ENCODE measurements at places on chromosomes 3 and 15.

DNA sequence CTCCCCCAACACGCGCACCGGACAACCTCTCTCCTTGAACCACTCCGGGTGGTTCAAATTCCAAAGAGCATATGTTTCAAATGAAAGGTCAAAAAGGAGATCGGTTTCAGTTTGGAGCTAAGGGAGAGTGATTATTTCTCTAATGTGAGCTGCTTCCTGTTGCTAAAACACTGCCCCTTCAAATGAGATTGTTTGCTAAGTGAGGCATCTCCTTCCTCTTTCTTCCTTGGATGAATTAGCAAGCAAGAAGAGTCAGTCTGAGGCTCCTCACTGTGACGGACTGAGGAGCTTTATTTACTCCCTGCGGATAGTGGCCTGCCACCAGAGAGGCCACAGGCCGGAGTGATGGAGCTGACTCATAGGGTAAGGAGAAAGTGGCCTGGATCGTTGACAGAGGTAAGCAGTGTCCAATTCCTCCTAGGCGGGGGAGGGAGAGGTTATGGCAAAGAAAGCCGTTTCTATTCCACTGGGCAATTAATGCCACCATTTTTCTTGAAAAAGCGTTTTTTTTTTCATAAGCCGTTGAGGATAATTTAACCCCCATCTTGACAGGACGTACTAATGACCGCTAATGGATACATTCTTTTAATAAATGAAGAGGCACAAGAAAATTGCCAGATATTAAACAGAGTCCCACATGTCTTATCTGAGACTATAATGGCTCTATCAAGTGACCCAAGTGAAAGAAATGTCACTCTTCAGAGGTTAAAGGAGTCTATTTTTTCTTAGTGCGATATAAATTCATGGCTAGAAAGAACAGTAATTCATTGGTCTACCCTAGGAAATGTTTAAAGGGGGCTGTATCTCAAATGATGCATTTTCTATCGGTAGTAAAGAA lies 167.0 kb upstream of the ANKRD28 start:
- DNase-seq: peak; percentile 67

GRCh38 chr3:34218706-34219385 lies 420.4 kb downstream of the PDCD6IP start:
- DNase-seq: peak; percentile 11

- peak; percentile 5 for DNase-seq
Observed at GRCh38 chr3:77933926-77934325, 894.0 kb downstream of the ROBO2 start.

DNA sequence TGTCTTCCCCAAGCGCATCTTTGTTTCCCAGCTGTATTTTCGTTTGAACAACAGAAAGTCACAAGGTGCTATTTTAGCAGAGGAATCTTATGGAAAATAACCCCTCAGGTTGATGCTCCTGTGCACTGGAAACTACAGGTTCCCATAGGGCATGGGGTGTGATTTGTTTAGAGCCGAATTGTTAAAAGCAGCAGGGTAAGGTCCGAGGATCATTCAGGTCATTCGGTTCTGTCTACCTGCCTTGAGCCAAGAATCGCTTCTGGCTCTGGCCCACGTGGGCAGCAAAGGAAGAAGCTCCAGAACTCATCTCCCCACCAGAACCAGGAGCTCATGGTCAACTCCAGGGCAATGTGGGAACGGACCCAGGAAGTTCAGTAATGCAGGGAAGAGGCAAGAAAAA lies 116.7 kb upstream of the TPM1 start:
- no peak for DNase-seq

DNA sequence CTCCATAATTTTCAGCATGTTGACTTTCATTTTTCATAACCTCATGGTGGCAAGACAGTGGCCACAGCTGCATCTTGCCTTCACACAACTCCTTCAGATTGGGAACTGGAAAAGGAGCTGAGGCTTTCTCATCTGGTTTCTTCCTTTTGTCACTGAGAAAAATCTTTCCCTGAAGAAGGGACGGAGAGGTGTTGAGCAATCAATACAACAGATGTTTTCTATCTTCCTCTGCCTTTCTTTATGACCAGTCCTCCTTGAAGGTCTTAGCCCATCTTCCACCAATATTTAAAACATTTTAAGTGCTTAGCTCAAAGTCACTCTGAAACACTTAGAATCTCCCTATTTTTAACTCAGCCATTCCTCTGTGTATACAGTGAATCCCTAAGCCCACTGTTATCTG lies 11.9 kb downstream of the ZNF660 start:
- peak; percentile 56 for DNase-seq

DNA sequence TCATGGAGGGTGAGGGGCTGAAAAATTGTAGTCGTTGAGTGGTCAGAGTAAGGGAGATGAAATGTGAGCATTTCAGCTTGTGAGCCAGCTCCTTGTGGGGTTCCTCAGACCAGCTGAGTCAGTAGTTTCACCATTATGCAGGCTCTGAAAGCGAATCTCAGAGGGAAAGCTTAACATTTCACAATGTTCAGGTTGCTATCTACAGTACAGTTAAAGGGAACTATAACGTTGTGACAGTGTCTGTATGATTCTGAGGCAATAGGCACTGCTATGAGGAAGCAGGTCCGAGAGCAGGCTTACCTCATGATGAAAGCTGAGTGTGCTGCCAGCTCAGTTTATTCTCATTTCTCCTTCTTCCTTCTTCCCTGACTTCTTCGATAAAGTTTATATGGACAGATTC lies 469.6 kb downstream of the EDEM1 start:
- no peak for DNase-seq

DNA sequence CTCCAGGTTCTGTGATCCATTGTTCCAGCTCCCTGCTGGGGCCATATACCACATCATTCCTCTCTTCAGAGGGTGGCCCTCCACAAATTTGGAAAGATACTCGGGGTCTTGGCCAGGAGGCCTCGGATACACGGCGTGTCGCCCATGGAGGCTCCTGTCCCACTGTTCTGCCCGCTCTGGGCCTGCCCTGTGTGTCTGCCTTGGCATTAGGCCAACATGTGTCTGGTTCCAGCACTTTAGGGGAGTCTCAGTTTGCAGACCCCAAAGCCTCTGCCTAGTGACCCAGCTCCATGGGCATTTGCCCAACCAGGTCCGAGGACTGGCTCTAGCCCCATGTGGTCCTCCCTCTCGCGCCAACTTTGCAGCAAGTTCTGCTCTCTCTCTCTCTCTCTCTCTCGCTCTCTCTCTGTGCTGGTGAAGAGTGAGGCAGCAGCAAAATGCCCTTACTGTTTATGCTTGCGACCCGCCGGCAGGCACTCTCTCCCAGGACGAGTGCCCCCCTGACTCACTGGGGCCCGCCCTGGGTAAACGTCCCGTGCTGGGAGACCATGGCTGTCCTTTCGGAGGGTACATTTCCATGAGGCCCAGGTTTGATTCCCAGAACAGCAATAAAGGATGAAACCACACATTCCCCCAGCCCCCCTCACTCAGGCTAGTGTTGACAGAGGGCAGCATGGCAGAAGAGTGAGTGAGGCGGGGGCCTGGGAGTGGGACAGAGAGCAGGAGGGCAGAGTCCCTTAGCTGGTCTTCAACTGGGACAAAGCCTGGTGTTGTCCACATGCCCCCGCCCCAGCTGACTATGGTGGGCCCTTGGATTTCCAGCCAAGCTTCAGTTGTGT lies 77.9 kb downstream of the ISG20 start:
- no peak for DNase-seq

GRCh38 chr3:187183210-187183862 lies 13.9 kb upstream of the RTP1 start:
- peak; percentile 71 for DNase-seq

Measured in fibroblast of lung (primary cell).